ENCODE measurements at places on chromosomes 2 and 18.

DNA sequence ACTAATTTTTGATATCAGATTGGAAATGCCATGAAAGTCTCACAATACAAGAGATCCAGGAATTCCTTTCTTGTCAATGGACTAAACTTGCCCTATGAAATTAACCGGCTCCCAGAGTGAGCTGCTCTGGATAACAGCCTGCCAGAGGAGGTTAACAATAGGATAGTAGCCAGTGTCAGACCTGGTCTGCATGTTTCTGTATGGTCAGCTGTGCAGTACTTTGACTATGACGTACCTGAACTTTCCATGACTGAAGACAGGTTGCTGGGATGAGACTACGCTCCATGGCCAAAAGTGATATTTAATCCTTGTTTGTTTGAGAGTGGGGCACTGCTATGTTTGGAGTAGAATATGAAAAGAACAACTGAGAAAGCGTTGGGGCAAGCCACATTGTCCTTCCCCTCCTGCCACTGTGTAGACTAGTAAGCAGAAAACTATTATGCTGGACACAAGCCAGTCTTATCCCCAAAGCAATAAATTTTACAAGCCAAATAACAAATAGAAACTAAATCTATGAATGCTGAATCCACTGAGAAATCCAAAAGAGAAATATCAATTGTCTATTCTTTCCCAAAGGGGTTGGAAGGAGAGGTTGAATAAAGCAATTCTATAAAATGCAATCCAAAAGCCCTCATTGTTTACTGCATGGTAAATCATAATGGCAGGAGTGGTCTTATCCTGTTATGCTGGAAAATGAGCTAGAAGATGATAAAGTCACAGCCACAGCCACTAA lies 115.5 kb upstream of the CYP26B1 start:
- DNase-seq, result no peak

DNA sequence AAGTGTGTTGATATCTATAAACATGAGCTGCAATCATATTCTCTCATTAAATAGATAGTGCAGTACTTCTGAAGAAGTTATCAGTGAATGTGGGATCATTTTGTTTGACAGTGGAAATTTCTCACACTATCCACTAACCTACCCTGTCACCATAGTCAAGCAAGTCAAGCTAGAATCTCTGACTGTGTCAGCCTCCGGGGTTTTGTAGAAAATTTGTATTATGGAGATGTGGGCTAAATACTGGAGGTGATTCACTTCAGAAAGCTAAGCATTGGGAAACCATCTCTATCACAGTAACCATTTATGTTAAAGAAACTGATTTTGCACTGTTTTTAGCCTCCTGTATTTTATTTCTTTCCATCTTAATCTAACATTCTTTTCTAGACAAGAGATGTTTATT lies 126.6 kb upstream of the CREB1 start:
- DNase-seq, result no peak

- DNase-seq, result no peak
Observed at GRCh38 chr2:86087936-86088850, 17.5 kb downstream of the POLR1A start.

DNA sequence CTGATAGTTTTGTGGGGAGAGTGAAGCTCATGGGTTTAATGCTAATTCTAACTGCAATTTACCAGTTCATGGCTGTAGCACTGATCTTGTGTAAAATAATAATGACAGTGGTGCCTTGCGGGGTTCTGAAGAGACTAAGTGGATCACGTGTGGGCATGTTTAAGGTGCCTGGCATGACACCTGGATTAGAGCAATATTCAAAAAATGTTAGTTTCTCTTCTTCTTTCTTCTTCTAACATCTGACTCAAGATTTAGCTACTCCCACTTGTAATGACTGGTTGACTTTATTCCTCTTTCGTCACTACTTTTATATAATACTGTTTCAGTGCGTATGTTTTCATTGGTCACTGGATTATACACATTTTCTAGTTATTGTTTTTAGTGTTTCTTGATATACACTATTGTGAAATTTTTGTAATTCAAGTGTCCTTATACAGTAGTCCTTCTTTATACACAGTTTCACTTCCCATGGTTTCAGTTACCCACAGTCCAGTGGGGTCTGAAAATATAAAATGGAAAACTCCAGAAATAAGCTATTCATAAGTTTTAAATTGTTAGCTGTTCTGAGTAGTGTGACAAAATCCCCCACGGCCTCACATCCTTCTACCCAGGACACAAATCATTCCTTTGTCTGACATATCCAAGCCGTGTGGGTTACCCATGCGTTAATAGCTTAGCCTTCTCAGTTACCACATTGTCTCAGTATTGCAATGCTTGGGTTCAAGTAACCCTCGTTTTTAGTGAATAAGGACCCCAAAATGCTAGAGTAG lies 662.2 kb upstream of the CNTNAP5 start:
- no peak for DNase-seq

GRCh38 chr2:163182764-163183354 lies 344.3 kb upstream of the KCNH7 start:
- peak; percentile 32 for DNase-seq

DNA sequence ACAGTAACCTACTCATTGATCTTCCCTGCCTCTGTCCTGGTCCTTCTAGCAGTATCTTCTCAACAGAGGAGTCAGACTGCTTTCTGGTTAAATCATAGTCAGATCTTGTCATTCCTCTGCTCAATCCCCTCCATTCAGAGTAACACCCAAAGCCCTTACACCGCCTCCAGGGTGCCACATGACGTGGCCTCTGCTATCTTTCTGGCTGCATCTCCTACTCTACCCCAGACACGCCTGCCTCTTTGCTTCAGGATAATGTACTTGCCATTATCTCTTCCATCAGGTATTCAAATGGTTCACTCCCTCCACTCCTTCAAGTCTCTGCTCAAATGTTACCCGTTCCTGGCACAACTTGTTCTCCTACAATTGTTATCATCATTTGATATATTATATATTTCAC lies 36.3 kb upstream of the ACVR2A start:
- no peak for DNase-seq

- peak; percentile 36 for DNase-seq
Observed at GRCh38 chr2:62099523-62100175, 96.3 kb upstream of the B3GNT2 start.

- no peak for DNase-seq
Observed at GRCh38 chr18:22423878-22424564, 6.3 kb upstream of the CTAGE1 start.

- no peak for DNase-seq
Observed at GRCh38 chr2:69021727-69022126, 8.7 kb downstream of the ANTXR1 start.

GRCh38 chr2:29159125-29159524 lies 43.9 kb downstream of the CLIP4 start:
- no peak for DNase-seq

DNA sequence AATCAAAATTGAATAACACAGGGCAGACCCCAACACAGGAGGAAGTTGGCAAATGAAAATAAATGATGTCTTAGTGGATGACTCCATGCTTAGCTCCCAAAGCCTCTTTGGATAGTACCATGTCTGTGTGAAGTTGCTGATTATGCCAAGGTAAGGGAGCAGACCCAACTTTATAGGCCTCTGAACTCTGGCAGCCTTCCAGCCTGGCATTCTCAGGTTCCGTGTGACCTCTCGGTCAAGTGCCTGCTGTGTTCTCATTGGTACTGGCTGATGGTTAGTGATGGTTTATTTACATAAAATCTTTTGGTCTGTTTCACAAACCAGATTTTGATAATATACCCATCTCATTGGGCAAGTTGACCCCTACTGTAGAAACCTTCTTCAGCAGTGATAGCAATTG lies 112.2 kb upstream of the TTC39C start:
- DNase-seq, result no peak

- DNase-seq, result no peak
Observed at GRCh38 chr2:240903191-240904060, 2.7 kb upstream of the CROCC2 start.

GRCh38 chr18:67735506-67735905 lies 219.0 kb upstream of the DSEL start:
- DNase-seq, result no peak

DNA sequence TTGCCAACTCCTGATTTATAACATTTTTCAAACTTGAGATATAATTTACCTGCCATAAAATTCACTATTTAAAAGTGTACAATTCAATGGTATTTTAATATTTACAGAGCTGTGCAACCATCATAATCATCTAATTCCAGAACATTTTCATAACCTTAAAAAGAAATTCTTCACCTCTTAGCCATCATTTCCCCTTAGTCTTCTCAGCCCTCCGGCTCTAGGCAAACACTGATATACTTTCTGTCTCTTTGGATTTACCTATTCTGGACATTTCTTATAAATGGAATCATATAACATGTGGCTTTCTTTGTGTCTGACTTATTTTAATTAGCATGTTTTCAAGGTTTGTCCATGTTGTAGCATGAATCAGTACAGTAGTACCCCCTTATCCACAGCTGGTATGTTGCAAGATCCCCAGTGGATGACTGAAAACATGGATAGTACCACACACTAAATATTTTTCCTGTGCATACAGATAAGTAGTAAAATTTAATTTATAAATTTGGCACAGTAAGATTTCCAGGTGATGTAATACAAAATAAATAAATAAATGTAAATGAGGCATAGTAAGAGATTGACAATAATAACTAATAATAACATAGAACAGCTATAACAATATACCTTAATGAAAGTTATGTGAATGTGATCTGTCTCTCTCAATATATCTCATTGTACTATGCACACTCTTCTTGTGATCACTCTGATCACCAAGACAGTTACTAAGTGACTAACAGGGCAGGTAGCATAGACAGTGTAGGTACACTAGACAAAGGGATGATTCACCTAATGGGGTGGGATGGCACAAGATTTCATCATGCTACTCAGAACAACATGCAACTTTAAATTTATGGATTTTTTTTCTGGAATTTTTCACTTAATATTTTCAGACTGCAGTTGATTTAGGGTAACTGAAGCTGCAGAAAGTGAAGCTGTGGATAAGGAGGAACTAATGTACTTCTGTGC lies 73.1 kb downstream of the RAB3GAP1 start:
- DNase-seq, result no peak

DNA sequence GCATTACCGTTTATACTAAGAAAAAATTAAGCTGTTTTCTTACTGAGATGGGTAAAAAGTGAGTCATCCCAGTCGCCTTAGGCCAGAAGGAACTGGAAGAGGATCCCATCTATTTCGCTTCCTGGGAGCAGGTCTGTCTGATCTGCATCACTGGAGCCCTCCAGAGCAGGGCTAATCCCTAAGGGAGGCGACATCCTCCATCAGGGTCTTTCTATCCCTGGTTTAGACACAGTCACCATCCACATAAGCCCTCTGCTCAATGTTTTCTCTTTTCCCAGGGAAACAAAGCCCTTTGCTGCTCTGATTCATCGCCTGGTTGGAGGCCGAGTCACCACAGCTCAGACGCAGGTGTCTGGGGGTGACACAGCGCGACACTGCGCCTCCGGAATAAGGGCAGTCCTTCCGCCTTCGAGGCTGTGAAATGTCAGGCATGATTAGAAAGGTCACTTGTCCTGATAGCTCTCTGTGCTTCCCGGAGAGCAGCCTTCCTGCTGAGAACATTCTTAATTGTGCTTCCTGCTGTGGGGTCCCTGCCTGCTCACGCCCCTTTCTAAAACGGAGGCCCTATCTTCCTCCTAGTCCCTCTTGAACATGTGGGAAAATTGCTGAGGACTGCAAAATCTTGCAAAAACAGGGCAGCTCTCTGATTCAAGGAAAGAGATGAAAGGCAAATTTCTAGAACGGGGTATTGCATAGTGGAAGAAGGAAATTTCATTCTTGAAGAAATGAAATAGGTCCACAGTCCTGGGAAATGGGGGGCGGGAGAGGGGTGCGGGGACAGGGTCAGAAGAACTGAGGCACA lies 56.3 kb downstream of the MARCHF4 start:
- DNase-seq, result no peak

DNA sequence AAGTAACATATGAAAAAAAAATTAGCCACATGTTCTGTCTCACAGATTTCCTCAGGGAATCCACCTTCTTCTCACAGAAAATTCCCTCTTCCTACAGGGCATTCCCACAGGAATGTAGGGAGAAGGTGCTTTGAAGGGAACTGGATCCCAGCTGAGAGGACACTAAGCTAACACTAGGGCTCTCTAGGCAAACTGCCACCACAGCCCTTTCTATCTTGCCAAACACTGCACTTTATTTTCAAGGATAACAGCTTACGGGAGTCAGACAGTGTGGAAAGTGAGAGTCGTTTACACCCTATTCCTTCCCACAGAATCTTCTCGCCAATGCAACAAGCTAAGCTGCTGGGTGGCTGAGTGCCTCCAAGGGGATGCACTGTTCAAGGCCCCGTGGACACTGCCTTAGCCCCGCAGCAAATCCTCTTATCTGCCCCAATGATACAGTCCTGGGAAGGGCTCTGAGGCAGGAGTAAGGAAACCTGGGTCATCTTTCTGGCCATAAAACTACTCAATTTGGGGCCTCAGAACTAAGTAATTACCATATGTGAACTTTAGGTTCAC lies 76.9 kb downstream of the CCDC93 start:
- no peak for DNase-seq

DNA sequence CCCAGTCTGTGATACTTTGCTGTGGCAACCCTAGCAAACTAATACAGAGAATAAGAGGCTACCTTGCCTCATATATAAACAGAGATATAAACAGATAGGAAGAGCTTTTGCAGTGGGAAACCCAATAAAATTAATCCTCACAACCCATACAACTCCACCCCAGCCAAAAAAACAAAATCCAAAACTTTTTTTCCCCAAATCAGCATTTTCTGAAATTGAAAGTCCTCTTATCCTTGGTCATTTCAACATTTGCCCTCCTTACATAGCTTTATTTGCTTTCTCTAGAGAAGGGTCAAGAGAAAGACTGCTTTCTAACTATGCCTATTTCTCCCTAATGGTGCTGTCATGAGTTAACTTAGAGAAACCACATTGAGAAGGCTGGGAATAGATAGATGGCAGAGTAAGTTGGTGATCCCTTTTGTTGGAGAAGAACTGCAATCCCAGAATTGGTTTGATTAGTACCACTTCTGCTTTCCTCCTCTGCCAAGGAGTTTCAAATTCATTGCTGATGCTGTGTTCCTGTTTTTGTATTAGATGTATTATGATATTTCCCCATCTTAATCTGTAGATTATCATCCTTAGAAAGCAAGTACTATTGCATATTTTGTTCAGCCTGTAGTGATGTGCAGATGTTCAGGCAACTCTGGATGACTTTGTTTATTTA lies 76.5 kb upstream of the B3GNT2 start:
- peak; percentile 26 for DNase-seq

DNA sequence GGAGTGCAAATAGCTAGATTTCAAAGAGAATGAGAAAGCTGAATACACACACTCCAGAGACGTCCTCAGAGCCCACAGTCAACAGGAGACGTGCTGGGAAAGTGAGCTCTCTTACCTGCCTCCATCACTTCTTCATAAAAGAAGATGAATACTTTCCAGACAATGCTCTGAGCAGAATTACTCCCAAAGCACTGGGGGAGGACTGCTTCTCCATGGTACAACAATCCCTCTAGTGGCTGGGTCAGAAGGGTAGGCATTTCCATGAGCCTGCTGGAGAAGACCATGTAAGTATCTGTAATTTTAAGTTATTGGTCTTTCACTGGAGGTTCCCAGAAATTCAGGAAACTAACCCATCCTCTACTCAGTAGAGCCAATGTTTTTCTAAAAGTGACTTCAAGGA lies 190.3 kb downstream of the RBM43 start:
- DNase-seq, result no peak
